ENCODE measurements at places on chromosomes 11 and 22.

DNA sequence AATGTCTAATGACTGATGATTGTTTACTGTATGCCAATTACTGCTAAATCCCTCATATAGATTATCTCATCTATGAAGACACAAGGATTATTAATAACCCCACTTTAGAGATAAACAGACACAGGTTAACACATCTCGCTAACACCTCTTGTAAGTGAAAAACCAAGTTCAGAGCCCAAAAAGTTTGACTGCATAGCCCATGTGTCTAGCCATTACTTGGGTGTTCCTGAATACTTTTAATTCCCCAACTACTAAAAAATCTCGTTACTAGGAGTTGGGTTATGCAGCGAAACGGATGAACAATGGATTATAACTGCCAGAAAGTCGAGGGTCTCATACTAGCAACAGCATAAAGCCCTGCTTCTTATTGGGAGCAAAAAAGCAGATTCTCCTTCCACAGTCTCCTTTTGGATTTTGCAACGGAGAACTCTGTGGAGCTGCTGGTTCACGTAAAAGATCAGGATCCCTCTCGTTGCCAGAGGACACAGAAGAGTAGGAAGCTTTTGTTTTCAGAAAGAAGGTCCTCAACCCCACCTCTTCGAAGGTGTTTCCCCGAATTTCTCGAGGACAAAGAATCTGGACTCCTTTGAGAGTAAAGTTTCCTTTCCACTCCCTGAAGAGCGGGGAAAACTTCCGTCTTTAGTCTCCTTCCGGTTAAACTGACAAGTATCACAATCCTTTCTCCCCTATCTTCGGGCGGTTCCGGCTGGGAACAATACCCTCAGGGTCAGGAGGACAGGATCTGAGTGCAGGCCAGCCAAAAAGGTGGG, 979 bp downstream of the ZBED5 start:
- peak; percentile 54 for DNase-seq

GRCh38 chr11:131668500-131669400, 298.3 kb downstream of the NTM start:
- DNase-seq: peak; percentile 69

- peak; percentile 33 for DNase-seq
These were observed 105.3 kb downstream of the CTTN start for GRCh38 chr11:70503468-70504221.

DNA sequence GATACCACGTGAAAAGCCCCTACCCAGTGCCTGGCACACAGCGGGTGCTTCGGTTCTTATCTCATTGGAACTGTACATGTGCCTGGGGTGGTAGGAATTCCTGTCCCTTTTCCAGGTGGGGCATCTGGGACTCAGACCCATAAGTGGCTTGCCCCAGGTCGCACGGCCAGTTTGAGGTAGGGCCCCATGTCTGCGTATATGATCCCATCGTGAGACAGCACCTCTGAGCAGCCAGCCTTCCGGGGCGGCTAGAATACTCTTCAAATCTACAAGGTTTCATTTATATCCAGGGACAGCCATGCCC, 33.5 kb upstream of the SMIM38 start:
- DNase-seq: no peak

GRCh38 chr11:36431429-36432092, 78.5 kb downstream of the TRAF6 start:
- peak; percentile 92 for DNase-seq

DNA sequence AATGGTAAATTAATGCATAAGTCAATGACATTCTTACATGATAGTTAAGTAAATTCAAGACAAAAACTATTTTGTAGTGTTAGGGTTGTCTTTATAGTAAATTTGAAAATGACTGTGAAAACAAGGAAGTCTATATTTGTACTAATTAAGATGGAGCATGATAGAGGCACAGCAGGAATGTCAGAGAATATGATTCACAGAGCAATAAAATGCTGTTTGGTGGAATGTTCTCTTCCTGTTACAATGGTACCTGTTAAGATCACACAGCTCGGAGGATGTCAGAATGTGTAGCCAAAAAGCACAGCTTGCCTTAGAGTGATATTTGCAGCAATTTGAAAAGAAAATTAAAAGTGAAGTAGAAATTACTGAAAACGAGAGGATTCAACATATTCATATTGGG, 2339.7 kb upstream of the RAG2 start:
- no peak for DNase-seq

DNA sequence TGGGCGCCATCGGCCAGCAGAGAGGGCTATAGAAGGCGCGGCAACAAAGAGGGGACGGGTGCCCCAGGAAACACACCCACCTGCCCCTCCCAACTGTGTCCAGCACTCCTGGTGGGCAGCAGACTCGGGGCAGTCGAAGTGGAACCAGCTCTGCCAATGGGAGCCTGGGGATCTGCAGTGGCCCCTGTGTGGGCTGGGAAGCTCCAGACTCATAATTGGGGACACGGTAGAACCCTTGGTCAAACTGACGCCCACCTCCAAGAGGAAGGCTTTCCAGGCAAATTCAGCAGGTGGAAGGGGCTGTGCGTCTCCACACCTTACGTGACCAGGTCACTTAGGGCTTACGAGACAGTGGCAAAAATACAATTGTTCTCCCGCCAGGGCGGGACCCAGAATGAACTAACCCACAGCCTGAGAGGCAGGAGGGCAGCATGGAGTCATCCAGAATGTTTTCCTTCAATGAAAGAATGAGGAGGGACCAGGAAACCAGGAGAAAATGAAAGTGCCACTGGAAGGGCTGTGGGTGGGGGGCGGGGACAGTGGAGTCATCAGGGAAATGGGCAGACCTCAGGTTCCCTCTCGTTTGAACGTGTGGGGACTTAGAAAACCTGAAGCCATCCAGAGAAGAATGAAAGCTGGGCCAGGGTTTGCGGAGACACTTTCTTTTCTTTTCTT, 53.2 kb upstream of the SHANK2 start:
- DNase-seq: peak; percentile 55

Measured in Daoy (cell line).